ENCODE measurements at places on chromosomes 11 and 22.
A peak's percentile ranks its signal among the peaks of the same experiment; 100 is the strongest.

DNA sequence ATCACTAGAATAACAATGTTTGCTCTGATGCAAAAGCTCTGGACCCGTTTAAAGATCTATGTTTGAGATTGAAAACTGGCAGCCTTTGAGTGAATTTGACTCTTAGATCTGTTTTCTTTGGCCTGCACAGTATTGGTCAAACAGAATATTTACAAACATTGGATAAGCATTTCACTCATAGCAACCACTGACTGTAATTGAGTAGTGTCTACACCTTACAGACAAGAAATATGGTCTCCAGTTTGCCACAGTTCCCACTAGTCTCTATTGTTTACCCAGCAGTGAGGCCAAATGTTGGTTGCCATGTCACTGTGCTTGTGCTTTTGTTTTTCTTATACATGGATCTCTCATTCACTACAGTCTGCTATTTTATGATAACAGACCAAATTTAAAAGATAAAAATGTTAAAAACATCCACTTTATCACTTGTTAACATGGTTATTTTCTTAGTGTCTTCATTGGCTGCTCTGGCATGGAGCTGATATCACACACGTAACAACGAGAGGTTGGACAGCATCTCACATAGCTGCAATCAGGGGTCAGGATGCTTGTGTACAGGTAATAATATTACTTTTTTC is 12.2 kb downstream of the ANKRD42 start:
- DNase-seq = no peak

- DNase-seq = peak; percentile 37
Measured at GRCh38 chr11:47388697-47389576, 10.6 kb upstream of the SPI1 start.

GRCh38 chr22:27775087-27775698 is 26.4 kb downstream of the MN1 start:
- DNase-seq = no peak

DNA sequence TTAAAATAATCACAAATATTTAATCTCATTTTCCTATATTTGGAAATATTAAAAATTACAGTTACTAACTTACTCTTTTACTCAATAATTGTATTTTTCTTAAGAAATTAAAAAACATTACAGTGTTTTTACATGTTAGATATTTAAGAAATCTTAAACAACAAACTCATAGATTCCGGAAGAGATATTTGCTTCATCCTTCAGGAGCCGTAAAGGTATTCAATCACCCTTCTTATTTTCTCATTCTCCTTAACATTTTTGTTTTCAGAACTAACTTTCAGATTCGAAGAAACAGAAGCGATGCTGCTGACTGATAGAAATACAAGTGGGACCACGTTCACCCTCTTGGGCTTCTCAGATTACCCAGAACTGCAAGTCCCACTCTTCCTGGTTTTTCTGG is at the start of gene OR5D18:
TSS of gene OR5D18 (plus strand) at position 301 of the 400 bp plus-strand sequence. CDS start at position 301, 0 bp downstream.
- DNase-seq = no peak

DNA sequence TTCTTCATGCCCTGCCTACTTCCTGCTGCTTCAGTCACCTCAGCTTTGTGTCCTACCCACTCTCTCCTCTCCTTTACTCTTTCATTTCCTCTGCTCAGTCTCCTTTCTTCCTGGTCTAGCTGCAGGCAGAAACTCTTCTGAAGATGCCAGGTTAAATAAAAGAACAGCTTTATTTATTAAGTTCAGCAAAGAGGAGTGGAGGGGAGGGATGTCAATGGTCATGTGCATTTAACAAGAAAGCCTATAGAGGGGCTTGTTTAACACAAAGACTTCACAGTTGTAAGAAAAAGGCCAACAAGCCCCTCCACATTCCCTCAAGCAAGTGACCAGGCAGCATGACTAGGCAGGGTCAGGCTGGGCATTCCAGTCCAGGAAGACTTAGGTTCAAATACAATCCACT is 609.2 kb downstream of the INSC start:
- no peak for DNase-seq

GRCh38 chr11:85795712-85796487 is 15.0 kb downstream of the SYTL2 start:
- DNase-seq = no peak

GRCh38 chr11:79119491-79120284 is 321.1 kb downstream of the TENM4 start:
- DNase-seq = no peak

- no peak for DNase-seq
Measured at GRCh38 chr11:96033095-96033494, 109.2 kb upstream of the MTMR2 start.

DNA sequence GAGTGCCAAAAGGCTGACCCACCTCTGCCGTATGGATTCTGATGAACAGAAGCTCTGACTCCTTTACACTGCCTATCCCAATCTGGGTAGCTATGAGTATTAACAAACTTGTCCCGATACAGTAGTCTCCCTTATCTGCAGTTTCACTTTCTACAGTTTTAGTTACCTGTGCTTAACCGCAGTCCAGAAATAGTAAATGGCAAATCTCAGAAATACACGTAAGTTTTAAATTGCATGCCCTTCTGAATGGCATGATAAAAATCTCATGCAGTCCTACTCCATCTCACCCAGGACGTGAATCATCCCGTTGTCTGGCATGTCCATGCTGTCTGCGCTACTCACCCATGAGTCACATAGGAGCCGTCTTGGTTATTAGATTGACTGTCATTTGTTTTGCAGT is 68.8 kb downstream of the SNX19 start:
- DNase-seq = no peak

- peak; percentile 64 for DNase-seq
Measured at GRCh38 chr11:78379039-78379670, 38.5 kb downstream of the GAB2 start.

DNA sequence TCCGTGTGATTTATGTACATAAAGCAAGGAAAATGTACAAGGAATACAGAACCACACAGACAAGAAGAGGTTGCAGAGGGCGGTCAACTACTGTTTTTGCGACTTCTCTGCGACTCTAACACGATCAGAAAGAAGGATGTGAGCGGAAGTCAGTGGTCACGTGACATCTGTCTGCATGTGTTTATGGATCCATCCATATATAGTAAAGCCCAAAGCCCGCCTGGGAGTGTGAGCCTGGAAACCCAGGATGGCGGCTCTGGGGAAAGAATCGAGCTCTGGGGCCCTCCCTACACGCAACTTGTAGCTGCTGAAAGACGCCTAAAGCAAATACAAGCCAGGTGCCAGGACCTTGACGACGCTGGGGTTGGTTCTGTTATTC is 8.8 kb downstream of the OSBPL5 start:
- no peak for DNase-seq

DNA sequence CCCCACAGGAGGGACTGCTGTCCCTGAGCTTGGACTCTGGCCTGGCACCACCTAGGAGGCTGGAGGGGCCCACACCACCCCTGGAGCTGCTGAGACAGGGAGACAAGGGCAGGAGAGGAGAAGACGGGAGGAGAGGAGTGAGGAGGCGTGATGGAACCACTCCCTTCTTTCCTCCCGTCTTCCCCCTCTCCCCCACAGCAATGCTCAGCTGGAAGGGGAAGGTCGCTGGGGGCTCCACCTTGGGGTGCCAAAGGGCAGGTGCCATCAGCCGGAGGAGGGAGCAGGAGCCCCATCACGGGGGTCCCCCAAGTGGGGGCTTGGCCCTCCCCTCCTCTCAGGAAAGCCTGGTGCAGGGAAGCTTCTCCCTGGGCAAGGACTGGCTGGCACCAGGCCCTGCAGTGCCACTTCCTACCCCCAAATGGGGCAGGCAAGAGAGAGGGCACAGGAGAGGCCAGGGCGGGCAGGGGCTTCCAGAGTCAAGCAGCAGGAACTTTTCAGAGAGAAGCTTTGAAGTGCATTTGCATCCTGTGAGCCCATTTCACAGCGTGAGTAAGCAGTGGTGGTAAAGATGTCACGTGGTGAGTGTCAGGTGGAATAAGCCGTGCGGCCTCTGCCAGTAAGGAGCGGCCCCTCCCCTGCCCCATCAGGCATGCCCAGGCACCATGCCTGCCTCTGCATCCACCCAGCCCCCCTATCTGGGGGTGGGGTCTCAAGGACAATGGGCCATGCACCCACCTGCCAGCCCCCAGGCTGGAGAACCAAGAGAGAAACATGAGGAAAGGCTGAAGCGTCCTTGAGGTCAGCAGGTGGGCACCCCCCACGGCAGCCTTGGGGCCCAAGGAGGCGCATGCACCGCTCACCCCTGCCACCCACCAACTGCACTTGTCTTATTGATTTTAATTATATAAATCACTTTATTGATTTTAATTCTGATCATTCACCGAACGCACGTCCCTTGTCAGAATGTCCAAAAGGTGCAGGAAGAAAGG is 4.9 kb downstream of the IGF2 start:
- no peak for DNase-seq

DNA sequence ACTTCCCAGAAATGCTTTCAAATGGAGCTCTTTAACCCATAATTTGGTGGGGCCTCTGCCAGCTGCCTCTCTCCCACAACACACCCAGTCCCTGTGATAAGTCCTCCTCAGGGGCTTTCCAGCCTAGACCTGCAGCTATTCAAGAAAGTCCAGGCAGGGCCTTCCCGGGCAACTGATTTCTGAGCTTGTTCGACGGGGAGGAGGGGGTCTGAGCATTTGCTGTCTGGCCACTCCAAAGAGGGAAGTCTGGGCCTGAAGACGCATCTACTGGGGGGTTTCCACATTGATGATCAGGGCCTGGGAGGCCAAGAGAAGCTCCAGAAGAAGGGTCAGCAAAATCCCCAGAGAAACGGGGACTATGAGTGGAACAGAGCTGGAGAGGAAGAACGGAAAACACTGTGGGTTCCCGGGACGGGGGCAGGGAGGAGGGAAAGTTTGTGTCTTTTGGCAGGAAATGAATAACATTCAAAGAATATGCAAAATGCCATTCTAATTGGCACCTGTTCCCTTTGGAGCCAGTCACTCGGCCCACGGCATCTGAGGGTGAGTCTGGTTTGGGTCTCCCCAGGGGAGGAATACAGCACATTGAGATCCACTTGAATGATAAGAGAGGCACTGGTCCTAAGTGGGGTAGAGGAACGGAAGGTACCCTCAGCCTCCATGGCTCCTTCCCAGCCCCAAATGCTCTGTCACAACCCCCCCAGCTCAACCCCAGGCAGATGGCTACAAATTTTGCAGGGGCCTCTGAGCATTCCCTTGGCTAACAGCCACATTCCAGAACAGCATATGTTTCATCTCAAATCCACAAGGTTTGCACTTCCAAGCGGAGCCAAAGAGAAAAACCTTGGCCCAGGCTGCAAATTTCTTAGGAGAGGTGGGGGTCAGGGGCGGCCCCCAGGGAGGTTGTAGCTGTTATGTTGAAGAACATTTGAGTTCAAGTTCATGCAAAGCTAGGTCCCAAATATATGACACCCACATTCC is 72.0 kb downstream of the RPUSD4 start:
- DNase-seq = peak; percentile 3

GRCh38 chr11:57439786-57440185 is 12.9 kb upstream of the SLC43A3 start:
- no peak for DNase-seq

GRCh38 chr22:42425337-42425988 is 6.7 kb downstream of the NFAM1 start:
- no peak for DNase-seq

DNA sequence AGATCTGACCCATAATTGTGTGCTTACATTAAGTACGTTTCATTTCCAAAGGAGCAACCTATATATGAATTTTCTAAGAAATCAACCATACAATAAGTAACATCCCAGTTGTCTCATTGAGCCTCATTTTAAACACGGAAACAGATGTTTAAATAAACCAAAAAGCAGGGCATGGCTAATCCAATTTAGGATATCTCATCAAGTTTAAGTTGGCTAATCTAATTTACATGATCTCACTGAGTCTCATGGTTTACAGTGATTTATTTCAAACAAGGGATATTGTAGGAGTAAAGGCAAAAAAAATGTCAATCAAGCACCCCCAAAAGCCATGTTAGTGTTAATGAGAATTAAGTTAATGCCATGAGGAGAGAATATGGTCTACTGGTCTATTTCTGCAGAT is 499.8 kb upstream of the CCDC90B start:
- DNase-seq = no peak

DNA sequence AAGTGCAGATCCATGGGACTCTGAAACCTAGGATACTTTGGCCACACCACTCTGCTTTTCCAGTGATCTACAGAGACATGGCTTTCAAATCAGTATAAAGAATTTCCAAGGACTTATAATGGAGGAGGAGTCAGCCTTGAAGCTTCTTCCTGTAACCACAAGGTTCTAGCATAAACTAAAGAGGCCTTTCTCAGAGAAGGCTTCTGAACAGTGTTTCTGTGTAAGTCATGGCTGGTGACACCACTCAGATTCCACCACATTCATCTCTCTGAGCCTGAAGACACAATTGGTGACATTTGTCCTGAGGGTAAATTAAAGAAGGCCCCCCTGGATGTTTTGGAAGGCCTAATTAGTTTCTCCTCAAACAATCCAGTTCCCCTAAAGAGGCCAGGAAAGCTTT is 29.0 kb upstream of the ADORA2A start:
- no peak for DNase-seq

DNA sequence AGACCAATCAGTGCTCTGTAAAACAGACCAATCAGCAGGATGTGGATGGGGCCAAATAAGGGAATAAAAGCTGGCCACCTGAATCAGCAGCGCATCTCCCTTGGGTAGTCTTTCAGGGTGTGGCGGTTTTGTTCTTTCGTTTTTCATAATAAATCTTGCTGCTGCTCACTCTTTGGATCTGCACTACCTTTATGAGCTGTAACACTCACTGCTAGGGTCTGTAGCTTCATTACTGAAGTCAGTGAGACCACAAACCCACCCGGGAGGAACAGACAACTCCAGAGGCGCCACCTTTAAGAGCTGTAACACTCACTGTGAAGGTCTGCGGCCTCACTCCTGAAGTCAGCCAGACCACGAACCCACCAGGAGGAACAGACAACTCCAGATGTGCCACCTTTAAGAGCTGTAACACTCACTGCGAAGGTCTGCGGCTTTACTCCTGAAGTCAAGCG is 175.5 kb upstream of the PDGFD start:
- DNase-seq = no peak

DNA sequence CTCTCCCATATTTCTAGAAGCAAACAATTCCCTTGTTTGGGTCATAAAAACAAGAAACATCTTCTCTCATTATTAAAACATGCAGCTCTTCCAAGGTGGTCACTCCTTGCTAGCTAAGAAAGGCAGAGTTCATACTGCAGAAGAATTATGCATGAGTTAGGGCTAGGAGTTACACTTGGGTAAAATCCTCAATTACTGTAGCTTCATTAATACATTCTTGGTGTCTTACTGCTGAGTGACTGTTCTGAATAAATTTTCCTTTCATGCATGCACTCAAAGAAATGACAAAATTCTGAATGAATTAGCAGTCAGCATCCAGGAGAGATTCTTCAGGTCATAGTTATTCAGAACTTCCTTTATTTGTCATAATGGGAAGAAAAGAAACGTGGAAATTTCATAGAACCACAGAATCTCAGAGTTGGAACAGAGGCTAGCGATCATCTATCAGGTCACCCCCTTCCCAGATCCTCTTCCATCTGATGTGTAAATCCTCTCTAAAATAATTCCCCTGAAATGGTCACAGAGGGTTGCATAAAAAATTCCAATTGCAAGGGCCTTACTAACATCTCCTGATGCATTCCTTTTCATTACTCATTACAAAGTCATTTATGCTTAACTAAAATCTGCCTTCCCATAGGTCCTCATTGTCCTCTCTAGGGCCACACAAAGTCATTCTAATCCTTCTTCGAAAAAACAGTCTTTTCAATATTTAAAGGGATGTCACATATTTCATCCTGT is 771.5 kb downstream of the DLG2 start:
- DNase-seq = no peak

GRCh38 chr11:1340111-1340510 is 30.7 kb upstream of the TOLLIP start:
- no peak for DNase-seq

GRCh38 chr11:130166457-130166784 is 6.8 kb downstream of the ST14 start:
- DNase-seq = peak; percentile 93

All from suppressor macrophage treated with lipopolysaccharide for 4 hours (primary cell).